ENCODE measurements at places on chromosomes 3 and 15.

GRCh38 chr3:27553886-27554540 is 69.8 kb upstream of the SLC4A7 start:
- no peak for DNase-seq

GRCh38 chr3:152071924-152072323 is 196.8 kb upstream of the MBNL1 start:
- peak; percentile 17 for DNase-seq

DNA sequence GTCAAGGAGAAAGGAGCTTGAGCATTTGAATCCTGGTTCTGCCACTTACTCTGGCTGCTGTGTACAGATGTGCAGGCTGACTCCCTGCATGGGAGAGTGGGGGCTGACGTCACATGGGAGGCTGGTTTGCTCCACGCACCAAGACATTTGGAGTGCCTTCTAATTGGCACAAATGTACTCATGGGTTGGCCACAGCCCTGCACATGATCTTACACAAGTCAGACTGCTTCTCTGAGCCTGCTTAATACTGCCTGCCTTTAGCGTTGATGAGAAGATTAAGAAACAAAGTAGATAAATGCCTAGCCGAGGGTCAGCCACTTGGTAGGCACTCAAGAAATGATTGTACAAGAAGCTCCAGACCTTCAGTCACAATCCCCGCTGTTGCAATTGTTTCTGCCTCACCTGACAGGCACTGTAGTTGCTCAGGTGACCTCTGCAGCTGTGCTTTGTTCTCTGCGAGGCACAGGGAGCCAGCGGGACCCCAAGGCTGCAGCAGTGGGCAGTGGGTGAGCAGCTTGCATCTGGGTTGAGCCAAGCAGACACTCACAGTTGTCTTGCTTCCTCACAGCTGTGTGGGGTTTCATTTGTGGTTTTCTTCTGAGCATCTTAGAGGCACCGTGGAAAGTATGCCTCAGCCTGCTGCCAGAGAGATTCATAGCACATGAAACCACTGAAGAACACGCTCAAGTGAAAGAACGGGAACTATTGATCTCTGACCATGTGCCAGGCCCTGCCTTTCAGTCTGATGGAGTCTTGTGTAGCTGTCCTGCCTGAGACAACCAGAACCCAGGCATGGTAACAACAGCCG is 33.1 kb downstream of the GRK7 start:
- DNase-seq: no peak

DNA sequence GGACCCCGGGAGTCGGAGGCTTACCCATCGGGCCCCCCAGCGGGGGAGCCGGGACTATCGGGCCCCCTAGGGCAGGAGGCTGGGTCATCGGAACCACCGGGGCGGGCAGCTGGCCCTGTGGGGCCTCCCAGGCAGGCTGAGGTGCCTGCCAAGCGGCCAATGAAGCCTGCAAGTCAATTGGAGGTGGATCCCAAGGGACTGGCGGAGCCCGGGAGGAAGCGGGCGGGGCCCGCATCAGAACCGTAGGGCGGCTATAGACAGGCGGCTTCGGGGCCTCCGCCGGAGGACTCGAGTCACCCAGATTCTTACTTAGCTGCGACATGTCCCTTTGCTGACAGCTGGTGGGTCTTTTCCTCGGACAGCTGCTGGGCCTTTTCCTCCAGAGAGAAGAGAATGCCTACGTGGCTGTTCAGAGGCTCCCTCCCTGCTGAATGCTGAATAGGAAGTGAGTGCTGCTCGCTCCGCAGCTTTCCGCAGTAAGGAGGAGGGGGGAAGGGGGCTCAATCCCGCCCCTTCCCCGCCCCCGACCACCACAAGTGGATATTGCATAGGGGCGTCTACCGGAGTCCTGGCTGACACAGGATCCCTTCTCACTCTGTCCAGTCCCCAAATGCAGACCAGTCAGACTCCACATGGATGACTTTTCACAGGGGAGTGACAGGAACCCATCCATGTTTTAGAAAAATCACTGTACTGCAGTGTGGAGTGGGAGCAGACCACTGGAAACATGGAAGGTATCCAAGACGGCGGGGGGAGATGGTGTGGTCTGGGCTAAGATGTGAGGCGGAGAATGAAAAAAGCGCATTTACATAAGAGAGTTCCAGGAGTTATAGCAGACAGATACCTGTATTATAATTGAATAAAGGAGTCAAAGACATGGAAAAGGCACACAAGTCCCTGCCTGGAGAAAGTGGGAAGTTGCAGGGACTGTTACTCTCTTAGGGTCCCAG is at the start of gene MAGEL2:
Gene MAGEL2, minus strand, starts transcription at position 447 of the 950 bp plus-strand sequence. Its CDS starts 125 bp downstream, at position 322.
- no peak for DNase-seq

DNA sequence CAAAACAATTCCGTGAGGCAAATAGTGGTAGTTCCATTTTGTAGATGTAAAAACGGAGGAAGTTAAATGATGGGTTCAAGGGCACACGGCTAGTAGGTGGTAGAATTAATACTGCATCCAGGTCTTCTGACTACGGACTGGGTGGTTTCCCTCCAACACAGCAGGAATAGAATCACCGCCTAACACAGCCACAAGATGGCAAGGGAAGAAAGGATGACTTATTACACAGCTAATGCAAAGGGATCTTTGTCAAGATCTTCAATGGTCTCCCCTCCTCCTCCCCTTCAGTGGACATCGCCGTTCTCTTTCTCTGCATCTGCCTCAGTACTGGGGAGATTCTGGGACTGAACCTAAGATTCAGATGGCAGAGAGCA is 524 bp upstream of the TOPBP1 start:
- peak; percentile 18 for DNase-seq

DNA sequence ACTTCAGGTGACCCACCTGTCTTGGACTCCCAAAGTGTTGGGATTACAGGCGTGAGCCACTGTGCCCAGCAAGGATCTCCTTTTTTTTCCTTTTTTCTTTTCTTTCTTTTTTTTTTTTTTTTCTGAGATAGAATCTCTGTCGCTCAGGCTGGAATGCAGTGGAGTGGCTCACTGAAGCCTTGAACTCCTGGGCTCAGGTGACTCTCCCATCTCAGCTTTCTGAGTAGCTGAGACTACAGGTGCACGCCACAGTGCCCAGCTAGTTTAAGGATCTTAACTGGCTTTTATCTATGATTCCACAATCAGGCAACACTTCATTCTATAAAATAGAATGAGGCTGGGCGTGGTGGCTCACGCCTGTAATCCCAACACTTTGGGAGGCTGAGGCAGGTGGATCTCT is 16.3 kb upstream of the NICN1 start:
- DNase-seq: no peak

DNA sequence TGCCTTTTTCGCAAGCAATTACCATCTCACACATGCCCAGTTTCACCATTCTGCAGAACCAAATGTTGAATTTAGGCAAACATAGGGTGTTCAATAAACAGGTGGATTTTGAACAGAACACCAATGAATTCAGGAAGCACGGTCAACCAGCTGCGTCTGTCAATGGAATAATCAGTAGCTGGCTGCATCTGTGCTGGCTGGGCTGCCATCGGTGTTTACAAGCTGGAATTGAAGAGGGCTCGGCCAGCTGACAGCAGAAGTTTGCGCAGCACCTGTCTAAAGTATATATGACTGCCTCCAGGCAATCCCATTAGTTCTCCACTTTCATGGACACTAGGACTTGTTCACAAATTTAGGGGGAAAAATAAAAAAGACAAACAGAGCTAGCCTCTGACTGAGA is 996.4 kb upstream of the CFAP20DC start:
- DNase-seq: no peak

GRCh38 chr3:30286007-30286669 is 320.3 kb upstream of the TGFBR2 start:
- peak; percentile 95 for DNase-seq

DNA sequence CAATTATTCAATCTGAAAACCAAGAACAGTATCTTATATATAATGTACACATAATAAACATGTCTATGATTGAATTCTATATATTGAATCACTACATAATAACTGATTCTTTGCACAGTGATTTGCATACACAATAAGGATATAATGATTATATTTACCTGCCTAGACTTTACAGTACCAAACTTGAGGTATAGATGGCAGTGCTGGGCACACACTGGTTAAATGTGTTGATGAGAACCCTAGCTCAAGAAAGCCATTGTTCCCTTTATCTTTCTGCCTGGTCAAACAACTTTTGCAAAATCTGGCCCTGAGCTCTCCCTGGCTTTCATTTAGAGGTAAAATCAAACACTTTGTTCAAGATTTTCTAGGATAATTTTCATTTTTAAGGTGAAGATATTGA is 697.7 kb downstream of the TUSC7 start:
- DNase-seq: no peak

GRCh38 chr15:89495638-89496145 is 691 bp downstream of the RHCG start:
- DNase-seq: no peak

- DNase-seq: no peak
These were observed 288.3 kb upstream of the C2CD4B start for GRCh38 chr15:62453375-62453774.

GRCh38 chr15:98381446-98381845 is 266.9 kb upstream of the IGF1R start:
- no peak for DNase-seq
